Aorta (tissue), 5 donors: ENCODE measurements at places on chromosomes 2 and 18. TPM values are rescaled to one million over a fixed set of nuclear protein-coding genes. Genes with fewer than 3 reads are reported as not detected.

The CPO gene
- total RNA-seq, result 0.58 TPM

- no peaks in the 10 kb centered on the region for H3K36me3 ChIP-seq
- H3K27me3 ChIP-seq, result no peaks in the 10 kb centered on the region
- no peaks in the 10 kb centered on the region for H3K4me1 ChIP-seq
- H3K27ac ChIP-seq, result no peak overlapping the region
Measured at GRCh38 chr2:127633556-127634065, 12.3 kb upstream of the GPR17 start.

- no peak overlapping the region for H3K27ac ChIP-seq
- no peaks in the 10 kb centered on the region for H3K36me3 ChIP-seq
- DNase-seq, result no peak
- no peaks in the 10 kb centered on the region for H3K4me1 ChIP-seq
- no peaks in the 10 kb centered on the region for H3K27me3 ChIP-seq
Measured at GRCh38 chr2:143429932-143430679, 300.9 kb downstream of the ARHGAP15 start.

DNA sequence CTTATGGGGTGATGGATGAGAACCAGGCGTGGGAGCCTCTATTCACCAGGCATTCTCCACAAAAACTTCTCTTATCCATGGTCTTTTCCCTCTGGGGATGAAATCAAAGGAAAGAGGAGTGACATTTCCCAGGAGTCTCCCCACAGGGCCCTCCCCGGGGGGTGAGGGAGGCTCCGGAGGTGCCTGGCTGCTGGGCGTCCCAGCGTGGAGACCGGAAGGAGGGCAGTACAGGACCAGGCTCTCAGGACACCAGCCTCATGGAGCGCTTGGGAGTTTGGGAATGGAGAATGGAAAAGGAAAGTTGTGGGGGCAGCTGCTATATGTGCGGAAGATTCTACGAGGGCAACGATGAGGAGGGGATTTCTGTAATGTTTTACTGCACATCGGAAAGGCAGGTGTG is 22.1 kb downstream of the CIB4 start:
- H3K27ac ChIP-seq, result no peak overlapping the region
- H3K36me3 ChIP-seq, result no peaks in the 10 kb centered on the region
- H3K27me3 ChIP-seq, result no peaks in the 10 kb centered on the region
- DNase-seq, result no peak
- no peak overlapping the region for H3K4me3 ChIP-seq

- H3K27ac ChIP-seq, result peak overlapping the region; percentile 4
- H3K4me1 ChIP-seq, result no peaks in the 10 kb centered on the region
- no peak for DNase-seq
- H3K4me3 ChIP-seq, result peak overlapping the region; percentile 26
Measured at GRCh38 chr2:222743251-222743812, 71.9 kb downstream of the MOGAT1 start.

DNA sequence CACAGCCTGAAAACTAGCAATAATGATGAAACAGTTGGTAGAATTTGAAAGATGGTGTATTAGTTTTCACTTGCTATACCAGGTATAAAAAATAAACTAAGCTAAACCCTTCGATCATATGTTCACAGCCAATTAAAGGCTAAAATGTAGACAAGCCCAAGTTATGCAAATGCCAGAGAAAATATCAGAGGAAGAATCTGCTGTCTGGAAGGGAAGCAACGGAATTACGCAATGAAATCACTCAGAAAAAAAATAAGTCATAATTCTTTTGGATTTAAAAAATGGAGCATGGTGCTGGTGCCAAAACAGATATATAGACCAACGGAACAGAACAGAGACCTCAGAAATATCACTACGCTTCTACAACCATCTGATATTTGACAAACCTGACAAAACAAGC is 108.3 kb downstream of the ARL4C start:
- DNase-seq, result no peak
- no peaks in the 10 kb centered on the region for H3K36me3 ChIP-seq
- no peaks in the 10 kb centered on the region for H3K27me3 ChIP-seq
- no peak overlapping the region for H3K27ac ChIP-seq
- no peaks in the 10 kb centered on the region for H3K4me1 ChIP-seq
- H3K4me3 ChIP-seq, result no peak overlapping the region

The LOXL3 gene
- total RNA-seq, result 27.1 TPM

DNA sequence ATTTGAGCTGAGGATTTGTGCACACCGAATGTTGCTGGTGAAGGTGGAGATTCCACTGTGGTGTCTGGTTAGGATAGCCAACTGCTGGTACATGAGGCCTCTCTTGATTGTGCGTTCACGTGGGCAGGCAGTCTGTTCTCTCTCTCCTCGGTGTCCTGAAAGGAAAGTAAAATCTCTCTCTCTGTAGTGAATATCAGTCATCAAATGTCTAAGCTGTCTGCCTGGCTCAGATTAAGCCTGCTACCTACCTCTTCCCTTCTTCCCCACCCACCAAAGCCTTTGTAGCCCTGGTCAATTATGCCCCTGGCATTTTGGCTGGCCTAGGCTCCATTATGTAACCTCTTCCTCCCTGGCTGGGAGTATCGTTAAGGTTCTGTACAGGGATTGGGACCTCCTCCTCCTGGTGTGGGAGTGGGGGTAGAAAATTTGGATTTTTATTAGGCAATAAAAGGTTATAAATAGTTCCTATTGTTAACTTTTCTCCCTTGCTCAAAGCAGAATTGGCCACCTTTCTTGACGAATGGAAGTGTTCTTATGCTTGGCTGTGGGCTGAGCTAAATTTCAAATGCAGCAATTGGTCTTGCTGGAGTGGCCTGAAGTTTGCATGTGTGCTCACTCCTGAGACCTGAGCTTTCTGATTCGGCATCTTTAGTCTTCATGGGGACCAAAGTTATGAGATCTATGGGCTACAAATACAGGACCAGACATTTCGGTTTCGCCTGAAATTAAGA is 148.8 kb downstream of the WDSUB1 start:
- H3K27me3 ChIP-seq, result no peaks in the 10 kb centered on the region
- H3K27ac ChIP-seq, result peak overlapping the region; percentile 55
- H3K4me3 ChIP-seq, result no peak overlapping the region
- no peak for DNase-seq
- peaks cover 21% of the 10 kb centered on the region for H3K4me1 ChIP-seq

- H3K27me3 ChIP-seq, result no peaks in the 10 kb centered on the region
- H3K36me3 ChIP-seq, result no peaks in the 10 kb centered on the region
- no peak overlapping the region for H3K27ac ChIP-seq
Measured at GRCh38 chr2:227793148-227793712, 20.4 kb upstream of the CCL20 start.

GRCh38 chr2:150389447-150389846 is 98.0 kb downstream of the RND3 start:
- no peaks in the 10 kb centered on the region for H3K27me3 ChIP-seq
- no peak overlapping the region for H3K27ac ChIP-seq
- no peak for DNase-seq
- no peaks in the 10 kb centered on the region for H3K36me3 ChIP-seq
- no peaks in the 10 kb centered on the region for H3K4me1 ChIP-seq
- no peak overlapping the region for H3K4me3 ChIP-seq

The TDRD15 gene
- total RNA-seq, result 0.06 TPM

DNA sequence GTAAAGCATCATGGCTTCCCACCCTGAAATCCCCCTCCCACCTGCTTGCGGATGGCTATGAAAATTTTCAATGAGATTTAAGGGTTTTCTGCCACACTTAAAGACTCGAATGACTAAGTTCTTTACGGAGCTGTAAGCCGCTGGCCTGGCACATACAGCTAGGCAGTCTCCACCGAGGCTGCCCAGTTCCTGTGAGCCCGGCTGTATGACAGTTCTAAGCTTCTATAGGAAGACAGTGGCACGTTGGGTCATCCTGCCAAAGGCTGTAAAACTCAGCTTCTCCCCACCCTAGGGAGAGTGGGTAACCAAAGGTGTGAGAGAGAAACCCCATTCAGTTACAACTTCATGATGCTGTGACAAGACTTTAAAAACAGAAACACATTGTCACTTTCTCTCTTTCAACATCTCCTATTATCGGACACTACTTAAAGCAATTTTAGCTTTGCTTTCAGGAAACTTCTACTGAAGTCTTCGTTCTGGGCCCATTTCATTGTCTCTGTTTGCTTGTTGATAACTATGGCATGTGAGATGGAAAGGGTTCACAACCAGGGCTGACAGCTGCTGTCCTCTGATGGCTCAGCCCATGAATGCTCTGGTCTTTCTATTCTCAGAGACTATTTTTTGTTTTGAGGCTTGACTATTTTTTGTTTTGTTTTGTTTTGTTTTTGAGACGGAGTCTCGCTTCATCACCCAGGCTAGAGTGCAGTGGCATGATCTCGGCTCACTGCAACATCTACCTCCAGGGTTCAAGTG is 7.1 kb downstream of the CASP8 start:
- no peak overlapping the region for H3K4me3 ChIP-seq
- no peaks in the 10 kb centered on the region for H3K27me3 ChIP-seq
- no peak for DNase-seq
- H3K36me3 ChIP-seq, result peaks cover 7% of the 10 kb centered on the region

- no peak for DNase-seq
- no peaks in the 10 kb centered on the region for H3K4me1 ChIP-seq
Measured at GRCh38 chr2:226023383-226023782, 623.9 kb downstream of the NYAP2 start.

The COL4A3 gene
- 11.4 TPM for total RNA-seq

GRCh38 chr2:11367170-11367730 is 22.8 kb upstream of the ROCK2 start:
- H3K27ac ChIP-seq, result no peak overlapping the region
- H3K36me3 ChIP-seq, result no peaks in the 10 kb centered on the region
- H3K4me3 ChIP-seq, result no peak overlapping the region
- H3K27me3 ChIP-seq, result no peaks in the 10 kb centered on the region
- no peaks in the 10 kb centered on the region for H3K4me1 ChIP-seq

DNA sequence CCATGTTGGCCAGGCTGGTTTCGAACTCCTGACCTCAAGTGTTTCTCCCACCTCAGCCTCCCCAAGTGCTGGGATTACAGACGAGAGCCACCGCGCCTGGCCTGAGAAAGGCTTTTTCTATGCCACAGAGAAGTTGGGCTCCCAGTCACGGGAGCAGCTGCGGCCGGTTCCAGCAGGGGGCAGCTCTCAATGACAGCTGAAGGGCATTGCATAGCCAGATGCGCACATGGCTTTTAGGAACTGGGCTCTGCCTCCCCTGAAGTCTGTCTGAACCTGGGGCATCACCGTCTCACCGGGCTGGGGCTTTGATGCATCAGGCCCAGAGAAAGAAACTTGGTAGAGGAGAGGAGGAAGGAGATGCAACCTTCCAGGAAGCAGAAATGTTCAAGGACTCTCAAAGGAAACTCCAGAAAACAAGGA is 84.2 kb upstream of the LAPTM4A start:
- no peaks in the 10 kb centered on the region for H3K36me3 ChIP-seq
- DNase-seq, result peak; percentile 91
- H3K27me3 ChIP-seq, result no peaks in the 10 kb centered on the region
- H3K27ac ChIP-seq, result no peak overlapping the region
- no peak overlapping the region for H3K4me3 ChIP-seq
- no peaks in the 10 kb centered on the region for H3K4me1 ChIP-seq
